ENCODE measurements at places on chromosomes 4 and X. TPM values are rescaled to one million over a fixed set of nuclear protein-coding genes. Genes with fewer than 3 reads are reported as not detected.

The NFKB1 gene
- 16.4 TPM for polyA plus RNA-seq

The FAM241A gene
- 3.3 TPM for polyA plus RNA-seq

The PNMA6F gene
- not detected for polyA plus RNA-seq

The SERPINA7 gene
- 0.16 TPM for polyA plus RNA-seq

The COX18 gene
- polyA plus RNA-seq = 12.2 TPM

The PROM1 gene
- polyA plus RNA-seq = 46.7 TPM

The GAB3 gene
- 4.7 TPM for polyA plus RNA-seq

The CSAG3 gene
- polyA plus RNA-seq = not detected

The PDGFRA gene
- polyA plus RNA-seq = 83.9 TPM

The RS1 gene
- polyA plus RNA-seq = not detected

The HSD17B13 gene
- 0.17 TPM for polyA plus RNA-seq

The AMOT gene
- 25.6 TPM for polyA plus RNA-seq

The CLNK gene
- 0.21 TPM for polyA plus RNA-seq

The ZCCHC12 gene
- polyA plus RNA-seq = 0.60 TPM

The DOCK11 gene
- polyA plus RNA-seq = 32.2 TPM

The HTN1 gene
- polyA plus RNA-seq = not detected

- peaks cover 8% of the 10 kb centered on the region for H3K4me1 ChIP-seq
- no peak overlapping the region for H3K27ac ChIP-seq
- no peaks in the 10 kb centered on the region for H3K27me3 ChIP-seq
- DNase-seq = no peak
- no peak overlapping the region for H3K4me3 ChIP-seq
- H3K36me3 ChIP-seq = peaks cover 3% of the 10 kb centered on the region
These were observed 8.0 kb downstream of the ZNF827 start for GRCh38 chr4:145930592-145930991.

DNA sequence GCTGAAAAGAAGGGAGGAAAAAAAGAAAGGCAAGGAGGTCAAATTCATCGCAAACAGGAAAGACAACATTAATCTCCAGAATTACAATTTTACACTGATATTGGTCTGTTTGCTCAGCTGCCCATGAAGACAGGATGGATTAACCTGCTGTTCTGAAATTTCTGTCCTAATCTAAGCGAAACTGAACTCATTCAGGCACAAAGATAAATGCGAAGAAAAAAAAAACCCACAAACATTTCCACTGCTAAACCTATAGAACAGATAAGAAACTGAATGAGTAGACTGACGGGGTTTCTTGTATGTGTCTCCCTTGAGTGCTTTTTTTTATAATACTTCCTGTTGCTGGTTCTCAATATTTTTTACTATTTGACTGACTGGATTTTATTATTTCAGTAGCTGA is 251.8 kb upstream of the FTHL17 start:
- peak overlapping the region; percentile 15 for H3K27ac ChIP-seq
- no peaks in the 10 kb centered on the region for H3K36me3 ChIP-seq
- H3K4me3 ChIP-seq = no peak overlapping the region
- no peaks in the 10 kb centered on the region for H3K27me3 ChIP-seq
- H3K4me1 ChIP-seq = no peaks in the 10 kb centered on the region

GRCh38 chr4:82930848-82931755 is 30.6 kb downstream of the THAP9 start:
- no peaks in the 10 kb centered on the region for H3K4me1 ChIP-seq
- H3K27ac ChIP-seq = no peak overlapping the region
- H3K36me3 ChIP-seq = peaks cover 8% of the 10 kb centered on the region
- DNase-seq = peak; percentile 56
- no peak overlapping the region for H3K4me3 ChIP-seq

DNA sequence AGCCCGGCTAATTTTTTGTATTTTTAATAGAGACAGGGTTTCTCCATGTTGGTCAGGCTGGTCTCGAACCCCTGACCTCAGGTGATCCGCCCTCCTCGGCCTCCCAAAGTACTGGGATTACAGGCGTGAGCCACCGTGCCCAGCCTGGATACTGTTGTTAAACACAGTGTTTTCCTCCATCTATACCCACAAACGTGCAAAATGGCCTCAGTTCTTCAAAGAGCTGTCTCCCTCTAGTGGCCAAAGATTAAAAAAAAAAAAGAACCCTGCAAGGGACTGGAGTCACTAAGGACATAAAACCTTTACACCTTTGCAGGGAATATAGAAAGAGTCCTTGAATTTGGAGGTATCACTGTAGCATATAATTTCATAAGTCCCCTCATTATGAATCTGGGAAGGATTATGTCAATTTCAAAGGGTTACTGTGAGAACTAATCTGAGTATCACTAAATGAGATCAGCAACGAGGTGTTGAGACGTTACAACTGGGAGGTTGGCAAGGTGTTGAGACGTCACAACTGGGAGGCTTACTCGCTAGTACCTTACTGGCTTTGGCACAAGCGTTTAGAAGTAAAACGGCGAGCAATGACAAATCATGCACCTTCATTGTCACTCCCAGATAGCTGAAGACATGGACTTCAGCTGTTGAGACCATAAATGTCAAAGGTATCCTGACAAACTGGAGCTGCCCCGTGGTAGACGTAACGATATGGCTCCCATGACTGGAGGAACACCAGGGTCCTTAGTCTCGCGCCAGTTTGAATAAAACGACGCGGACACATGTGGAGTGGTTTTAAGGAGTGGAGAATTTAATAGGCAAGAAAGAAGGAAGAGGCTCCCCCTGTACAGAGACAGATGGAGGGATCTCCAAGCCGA is 33.4 kb upstream of the ENPP6 start:
- no peaks in the 10 kb centered on the region for H3K27me3 ChIP-seq
- H3K4me1 ChIP-seq = peaks cover 10% of the 10 kb centered on the region
- no peak overlapping the region for H3K4me3 ChIP-seq
- no peaks in the 10 kb centered on the region for H3K36me3 ChIP-seq
- H3K27ac ChIP-seq = no peak overlapping the region

GRCh38 chr4:1842993-1843448 is 12.9 kb downstream of the LETM1 start:
- H3K4me3 ChIP-seq = no peak overlapping the region
- H3K27ac ChIP-seq = no peak overlapping the region
- H3K36me3 ChIP-seq = peaks cover 73% of the 10 kb centered on the region
- H3K4me1 ChIP-seq = peaks cover 2% of the 10 kb centered on the region

DNA sequence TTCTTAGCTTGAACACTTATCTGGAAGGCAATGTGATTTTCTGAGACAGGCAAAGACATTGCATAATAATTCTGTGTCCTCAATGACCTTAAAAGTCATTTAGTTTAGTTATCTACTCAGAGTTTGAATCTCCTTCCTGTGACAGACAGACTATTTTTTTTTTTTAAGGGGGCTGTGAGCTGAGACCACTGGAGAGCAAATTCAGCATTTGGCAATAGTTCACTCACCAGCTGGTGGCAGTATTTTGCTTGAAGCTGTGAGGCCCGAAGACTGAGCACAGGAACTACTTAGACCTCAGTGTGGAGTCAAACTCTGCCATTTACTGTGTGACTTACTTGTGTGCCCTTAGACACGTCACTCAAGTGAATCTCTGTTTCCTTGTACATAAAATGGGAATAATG is 22.9 kb upstream of the CPE start:
- H3K4me1 ChIP-seq = no peaks in the 10 kb centered on the region
- H3K4me3 ChIP-seq = no peak overlapping the region
- H3K27ac ChIP-seq = no peak overlapping the region
- no peaks in the 10 kb centered on the region for H3K27me3 ChIP-seq
- no peaks in the 10 kb centered on the region for H3K36me3 ChIP-seq

GRCh38 chr4:80393970-80394250 is 58.4 kb downstream of the CFAP299 start:
- no peaks in the 10 kb centered on the region for H3K27me3 ChIP-seq
- no peak for DNase-seq
- no peaks in the 10 kb centered on the region for H3K36me3 ChIP-seq
- no peaks in the 10 kb centered on the region for H3K4me1 ChIP-seq
- no peak overlapping the region for H3K27ac ChIP-seq

DNA sequence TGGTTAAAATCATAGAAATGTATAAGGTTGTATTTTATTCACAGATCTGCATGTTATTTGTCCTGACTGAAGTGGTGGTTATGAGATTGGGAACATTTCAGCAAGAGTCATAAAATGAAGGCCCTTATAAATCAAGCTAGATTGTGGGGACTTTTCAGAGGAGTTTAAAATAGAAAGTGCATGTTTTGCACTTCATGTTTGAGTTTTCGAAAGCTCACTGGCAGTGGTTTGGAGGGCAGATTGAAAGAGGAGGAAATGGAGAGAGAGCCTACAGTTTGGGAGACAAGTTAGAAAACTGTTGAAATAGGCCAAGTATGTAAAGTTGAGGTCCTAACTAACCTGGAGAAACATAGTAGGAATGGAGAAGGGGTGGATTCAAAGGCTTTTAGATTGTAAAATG is 124.9 kb downstream of the KDM6A start:
- H3K4me1 ChIP-seq = no peaks in the 10 kb centered on the region
- DNase-seq = no peak
- no peak overlapping the region for H3K4me3 ChIP-seq
- no peak overlapping the region for H3K27ac ChIP-seq

GRCh38 chr4:178632415-178632814 is 1190.2 kb upstream of the AGA start:
- H3K4me3 ChIP-seq = no peak overlapping the region
- H3K27me3 ChIP-seq = no peaks in the 10 kb centered on the region
- DNase-seq = no peak
- no peaks in the 10 kb centered on the region for H3K4me1 ChIP-seq
- no peak overlapping the region for H3K27ac ChIP-seq

DNA sequence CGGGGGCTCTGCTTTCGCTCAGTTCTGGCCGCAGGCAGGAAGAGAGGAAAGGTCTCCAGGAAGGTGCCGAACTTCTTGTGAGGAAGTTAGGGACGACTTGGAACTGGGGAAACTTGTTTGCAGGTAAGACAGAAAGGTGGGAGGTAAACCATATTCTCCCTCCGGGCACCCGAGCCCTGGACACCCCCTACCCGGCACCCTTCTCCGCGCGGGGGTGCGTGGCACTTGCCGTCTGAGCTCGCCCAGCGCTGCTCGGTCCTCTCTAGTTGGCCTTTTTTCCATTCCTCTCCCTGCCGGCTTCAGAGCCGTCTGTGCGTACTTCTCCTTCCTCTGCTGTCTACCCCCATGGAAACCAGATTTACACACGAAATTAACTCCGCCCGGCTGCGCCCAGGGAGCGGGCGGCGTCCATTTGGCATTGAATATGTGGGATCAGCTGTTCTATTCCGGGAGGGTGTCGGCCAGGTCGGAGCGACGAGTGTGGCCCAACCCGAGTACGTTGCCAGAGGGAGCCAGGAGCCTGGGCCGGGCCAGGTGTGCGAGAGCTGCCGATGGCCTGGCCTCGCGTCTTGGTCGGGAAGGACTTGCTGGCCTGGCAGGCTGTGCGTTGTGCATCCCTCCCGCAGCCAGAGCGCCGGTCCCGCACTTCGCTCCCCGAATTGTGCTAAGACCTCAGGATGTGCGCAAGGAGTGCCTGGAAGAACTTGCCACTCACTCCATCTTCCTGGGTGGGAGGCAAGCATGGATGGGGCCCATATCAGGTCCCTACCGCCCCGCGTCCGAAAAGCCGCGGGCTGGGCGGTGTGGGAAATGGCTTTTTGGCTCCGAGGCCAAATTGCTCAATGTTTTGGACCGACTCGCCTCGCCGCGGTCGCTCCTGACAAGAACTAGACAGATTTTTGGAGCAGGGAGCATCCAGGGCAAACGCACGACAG is 1.7 kb downstream of the PDGFRA start:
- peak overlapping the region; percentile 72 for H3K27ac ChIP-seq
- peaks cover 66% of the 10 kb centered on the region for H3K4me1 ChIP-seq
- H3K4me3 ChIP-seq = peak overlapping the region; percentile 63
- H3K36me3 ChIP-seq = no peaks in the 10 kb centered on the region
- H3K27me3 ChIP-seq = peaks cover 84% of the 10 kb centered on the region

- H3K36me3 ChIP-seq = peaks cover 2% of the 10 kb centered on the region
- no peak overlapping the region for H3K27ac ChIP-seq
- no peak for DNase-seq
- no peaks in the 10 kb centered on the region for H3K4me1 ChIP-seq
- no peak overlapping the region for H3K4me3 ChIP-seq
These were observed 56.2 kb downstream of the NAF1 start for GRCh38 chr4:163110442-163110841.

GRCh38 chr4:101954975-101955678 is 164.6 kb downstream of the BANK1 start:
- no peak overlapping the region for H3K4me3 ChIP-seq
- no peaks in the 10 kb centered on the region for H3K27me3 ChIP-seq
- H3K4me1 ChIP-seq = no peaks in the 10 kb centered on the region
- DNase-seq = no peak
- H3K36me3 ChIP-seq = no peaks in the 10 kb centered on the region

GRCh38 chr4:66451741-66452140 is 781.5 kb upstream of the EPHA5 start:
- H3K4me1 ChIP-seq = no peaks in the 10 kb centered on the region
- no peak overlapping the region for H3K27ac ChIP-seq
- peak; percentile 78 for DNase-seq
- H3K27me3 ChIP-seq = no peaks in the 10 kb centered on the region
- no peaks in the 10 kb centered on the region for H3K36me3 ChIP-seq

- DNase-seq = peak; percentile 40
- H3K4me3 ChIP-seq = no peak overlapping the region
- H3K4me1 ChIP-seq = no peaks in the 10 kb centered on the region
These were observed 50.2 kb downstream of the DDX3X start for GRCh38 chrX:41384051-41384705.

DNA sequence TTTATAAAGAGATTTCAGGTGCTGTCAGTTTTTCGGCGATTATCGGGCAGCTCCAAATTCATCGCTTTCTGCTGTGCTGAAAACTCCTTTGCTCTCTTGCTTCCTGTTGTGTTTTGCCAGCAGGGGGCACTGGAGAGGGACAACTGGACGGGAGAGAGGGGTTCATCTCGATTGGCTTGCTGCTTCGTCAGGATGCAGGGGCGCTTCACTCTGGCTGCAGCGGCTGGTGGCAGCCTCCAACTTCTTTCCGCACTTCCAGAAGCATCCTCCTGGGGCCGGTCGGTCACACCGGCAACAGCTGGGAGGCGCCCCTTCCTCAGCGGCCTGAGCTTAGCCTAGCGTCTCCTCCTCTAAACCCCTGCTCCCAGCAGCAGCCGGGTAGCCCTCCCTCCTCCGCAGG is 29.5 kb downstream of the MSL3 start:
- peaks cover 12% of the 10 kb centered on the region for H3K27me3 ChIP-seq
- no peaks in the 10 kb centered on the region for H3K4me1 ChIP-seq
- H3K27ac ChIP-seq = no peak overlapping the region
- peak; percentile 68 for DNase-seq

- no peak for DNase-seq
- no peak overlapping the region for H3K4me3 ChIP-seq
- peaks cover 12% of the 10 kb centered on the region for H3K27me3 ChIP-seq
These were observed 18.8 kb downstream of the PPP2R2C start for GRCh38 chr4:6453688-6453990.

GRCh38 chrX:130049821-130050220 is 60.5 kb downstream of the ELF4 start:
- H3K4me3 ChIP-seq = no peak overlapping the region
- H3K27me3 ChIP-seq = peaks cover under 1% of the 10 kb centered on the region
- peaks cover 37% of the 10 kb centered on the region for H3K36me3 ChIP-seq
- DNase-seq = no peak

- H3K4me1 ChIP-seq = no peaks in the 10 kb centered on the region
- no peak overlapping the region for H3K27ac ChIP-seq
- H3K27me3 ChIP-seq = no peaks in the 10 kb centered on the region
- no peak for DNase-seq
- H3K36me3 ChIP-seq = no peaks in the 10 kb centered on the region
These were observed 138.0 kb upstream of the BOD1L1 start for GRCh38 chr4:13765539-13765938.

GRCh38 chrX:50002067-50002714 is 79.8 kb downstream of the CLCN5 start:
- peaks cover 6% of the 10 kb centered on the region for H3K4me1 ChIP-seq
- DNase-seq = peak; percentile 66
- H3K36me3 ChIP-seq = no peaks in the 10 kb centered on the region
- H3K27me3 ChIP-seq = peaks cover 31% of the 10 kb centered on the region
- no peak overlapping the region for H3K27ac ChIP-seq

- H3K4me3 ChIP-seq = peak overlapping the region; percentile 99
- peak overlapping the region; percentile 95 for H3K27ac ChIP-seq
- peaks cover 5% of the 10 kb centered on the region for H3K4me1 ChIP-seq
- DNase-seq = peak; percentile 33
- peaks cover 2% of the 10 kb centered on the region for H3K27me3 ChIP-seq
These were observed 1.7 kb downstream of the PDLIM5 start for GRCh38 chr4:94453391-94453963.
